IMR-90 (cell line): ENCODE measurements at places on chromosomes 1 and 21. TPM values are rescaled to one million over a fixed set of nuclear protein-coding genes. Genes with fewer than 3 reads are reported as not detected.

Gene SPATA21
- total RNA-seq = not detected in 2 replicates

Gene KRTAP19-1
- total RNA-seq = not detected in 2 replicates

Gene TRIM58
- total RNA-seq = 0.54 and 1.1 TPM in 2 replicates

Gene S1PR1
- 12.5 and 12.9 TPM in 2 replicates for total RNA-seq

Gene IGSF3
- under 0.01 TPM in 2 replicates for total RNA-seq

Gene ARHGEF19
- total RNA-seq = 3.3 and 4.5 TPM in 2 replicates

Gene NID1
- 21.9 and 23.9 TPM in 2 replicates for total RNA-seq

Gene CA14
- not detected in 2 replicates for total RNA-seq

Gene TNFSF4
- total RNA-seq = 19.7 and 23.6 TPM in 2 replicates

Gene CLCA1
- not detected in 2 replicates for total RNA-seq

GRCh38 chr1:242639104-242639503, 114.6 kb upstream of the PLD5 start:
- DNase-seq = no peak

DNA sequence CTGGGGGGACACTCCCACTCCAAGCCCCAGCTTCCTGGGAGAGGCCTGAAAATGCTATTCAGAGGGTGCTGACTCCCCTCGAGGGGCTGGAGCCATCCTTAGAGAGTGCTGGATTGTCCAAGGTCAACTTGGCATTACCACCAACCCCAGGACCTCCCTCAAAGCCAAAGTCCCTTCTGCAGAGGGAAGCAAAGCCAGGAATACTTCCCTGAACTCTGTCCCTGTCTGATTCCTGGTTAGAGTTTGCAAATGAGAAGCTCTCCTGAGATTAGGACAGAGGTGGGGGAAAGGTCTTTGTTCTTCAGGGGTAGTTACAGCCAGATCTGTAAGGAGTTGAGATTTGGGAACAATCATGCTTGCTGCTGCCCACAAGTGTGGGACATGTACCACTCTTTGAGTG, 45.3 kb downstream of the TLR5 start:
- DNase-seq = no peak

- no peak for DNase-seq
These were observed 34.7 kb downstream of the PTPRU start for GRCh38 chr1:29270929-29271521.

- DNase-seq = peak; percentile 91
These were observed at the start of gene CTPS1 for GRCh38 chr1:40979241-40980067. CTPS1 (plus strand) TSS chr1:40979696; CDS start chr1:40983291, 3,595 bp downstream.

DNA sequence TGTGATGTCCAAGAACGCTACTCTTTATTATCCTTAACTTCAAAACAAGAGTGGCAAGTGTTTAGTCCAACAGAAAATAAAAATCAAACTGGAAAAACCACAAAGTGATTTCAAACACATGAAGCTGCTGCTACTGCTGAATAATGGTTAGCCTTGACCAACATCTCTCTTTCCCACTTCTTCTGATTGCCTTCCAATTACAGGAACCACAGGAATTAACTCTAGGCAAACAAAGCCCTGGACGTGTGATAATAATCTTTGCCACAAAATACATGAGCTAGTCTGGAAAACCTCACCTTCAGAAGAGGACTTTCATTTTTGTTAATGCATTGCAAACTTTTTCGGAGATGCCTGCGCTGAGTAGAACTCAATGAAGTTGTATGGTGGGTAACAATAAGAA, 48.6 kb upstream of the COL11A1 start:
- DNase-seq = no peak

DNA sequence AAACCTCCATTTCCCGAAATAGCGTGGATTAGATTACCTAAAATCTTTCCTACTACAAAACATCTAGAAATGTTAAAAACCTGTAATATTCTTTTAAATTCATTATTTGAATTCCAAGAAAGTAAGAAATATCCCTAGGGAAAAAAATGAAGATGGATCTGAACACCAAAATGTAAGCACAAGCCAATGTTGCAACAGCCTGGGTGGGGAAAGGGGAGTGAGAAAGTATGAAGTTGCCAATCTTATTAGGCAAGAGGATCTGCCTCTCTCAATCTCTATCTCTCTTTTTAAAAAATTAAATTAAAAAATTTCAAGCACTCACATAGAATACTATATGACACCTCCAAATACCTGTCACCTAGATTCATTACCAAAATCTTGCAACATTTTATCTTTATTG, 74.9 kb upstream of the IRF2BP2 start:
- no peak for DNase-seq

GRCh38 chr1:61341426-61341825, 259.1 kb downstream of the NFIA start:
- no peak for DNase-seq

- DNase-seq = no peak
These were observed 7.1 kb upstream of the CD101 start for GRCh38 chr1:116994411-116994810.

GRCh38 chr21:43588957-43589356, 70.3 kb downstream of the HSF2BP start:
- no peak for DNase-seq

- peak; percentile 45 for DNase-seq
These were observed 71.9 kb downstream of the CEP350 start for GRCh38 chr1:180026556-180026955.

DNA sequence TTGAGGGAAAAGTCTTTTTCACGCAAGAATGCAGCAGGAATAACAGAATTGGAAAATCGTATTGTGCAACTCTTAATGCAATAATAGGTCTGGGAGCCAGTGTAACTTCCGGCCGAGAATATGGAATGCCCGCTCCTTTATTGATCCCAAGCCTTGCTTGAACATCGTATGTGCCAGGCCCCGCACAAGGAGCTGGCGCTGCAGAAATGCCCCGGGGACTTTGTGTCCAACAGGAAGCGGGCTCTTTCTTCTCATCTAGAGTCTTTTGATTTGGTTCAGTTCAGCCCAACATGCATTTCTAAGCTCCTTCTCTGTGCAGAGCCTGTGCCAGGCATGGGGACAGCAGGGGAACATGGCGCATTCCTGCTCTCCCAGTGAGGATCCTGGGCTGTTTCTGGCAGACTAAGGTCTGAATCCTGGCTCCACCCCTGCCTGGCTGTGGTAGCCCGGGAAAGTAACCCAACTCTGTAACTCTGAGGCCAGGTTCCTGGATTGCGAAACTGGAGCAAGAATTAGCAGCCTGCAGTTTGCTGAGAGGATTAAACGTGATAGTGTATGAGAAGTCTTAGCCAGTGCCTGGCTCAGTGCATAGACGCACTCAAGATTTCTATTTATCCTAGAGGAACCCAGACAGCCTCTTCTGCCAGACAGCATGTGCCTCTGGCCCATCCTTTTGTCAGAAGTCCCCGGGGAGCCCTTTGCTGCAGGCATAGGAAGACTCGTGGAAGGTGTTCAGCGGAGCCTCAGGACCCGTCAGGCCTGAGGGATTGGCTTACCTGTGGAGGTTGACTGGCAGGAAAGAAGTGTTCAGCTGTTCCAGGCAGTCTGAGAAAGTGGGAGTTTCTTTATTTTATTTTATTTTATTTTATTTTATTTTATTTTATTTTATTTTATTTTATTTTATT, 987 bp upstream of the CDCP2 start:
- peak; percentile 65 for DNase-seq

GRCh38 chr1:16175610-16176553, 20.0 kb upstream of the EPHA2 start:
- peak; percentile 91 for DNase-seq

DNA sequence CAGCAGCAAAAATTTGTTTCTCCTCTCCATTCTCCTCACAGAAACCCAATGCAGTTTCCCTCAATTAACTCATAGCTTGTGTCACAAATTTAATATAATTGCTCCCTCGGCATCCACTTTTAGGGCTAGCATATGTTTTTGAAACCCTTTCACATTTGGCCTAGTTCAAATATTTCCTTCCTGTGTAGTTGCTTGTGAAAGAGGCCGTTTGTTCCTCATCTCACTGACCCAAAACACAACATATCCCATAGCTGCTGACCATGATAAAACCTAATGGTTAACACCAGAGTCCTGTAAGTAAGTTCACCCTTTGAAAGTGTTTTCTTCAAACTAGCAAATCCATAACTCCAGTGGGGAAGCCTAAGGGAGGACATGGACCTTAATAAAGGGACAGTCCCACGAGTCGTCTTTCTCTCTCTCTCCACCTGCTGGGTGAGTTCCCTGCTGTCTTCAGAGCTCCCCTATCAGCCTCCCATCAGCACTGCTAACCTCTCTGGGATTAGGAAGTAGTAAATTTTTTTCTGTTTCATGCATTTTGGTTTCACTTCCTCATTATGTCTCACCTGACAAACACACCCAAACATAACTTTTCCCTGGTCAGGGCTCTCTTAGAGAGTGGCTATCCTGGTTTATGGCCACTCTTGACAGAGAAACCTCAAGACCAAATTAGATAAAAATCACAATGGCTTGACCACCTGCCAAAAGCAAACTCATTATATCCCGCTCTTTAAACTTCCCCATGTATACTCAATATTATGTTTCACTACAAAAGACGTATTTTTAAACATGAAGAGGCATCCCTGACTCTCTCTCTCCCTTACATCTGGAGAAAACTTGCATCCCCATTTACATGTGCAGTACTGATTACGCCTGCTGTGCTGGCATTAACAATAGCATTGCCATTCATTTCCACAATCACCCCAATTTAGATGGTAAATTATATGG, 177.7 kb upstream of the HP1BP3 start:
- DNase-seq = no peak

DNA sequence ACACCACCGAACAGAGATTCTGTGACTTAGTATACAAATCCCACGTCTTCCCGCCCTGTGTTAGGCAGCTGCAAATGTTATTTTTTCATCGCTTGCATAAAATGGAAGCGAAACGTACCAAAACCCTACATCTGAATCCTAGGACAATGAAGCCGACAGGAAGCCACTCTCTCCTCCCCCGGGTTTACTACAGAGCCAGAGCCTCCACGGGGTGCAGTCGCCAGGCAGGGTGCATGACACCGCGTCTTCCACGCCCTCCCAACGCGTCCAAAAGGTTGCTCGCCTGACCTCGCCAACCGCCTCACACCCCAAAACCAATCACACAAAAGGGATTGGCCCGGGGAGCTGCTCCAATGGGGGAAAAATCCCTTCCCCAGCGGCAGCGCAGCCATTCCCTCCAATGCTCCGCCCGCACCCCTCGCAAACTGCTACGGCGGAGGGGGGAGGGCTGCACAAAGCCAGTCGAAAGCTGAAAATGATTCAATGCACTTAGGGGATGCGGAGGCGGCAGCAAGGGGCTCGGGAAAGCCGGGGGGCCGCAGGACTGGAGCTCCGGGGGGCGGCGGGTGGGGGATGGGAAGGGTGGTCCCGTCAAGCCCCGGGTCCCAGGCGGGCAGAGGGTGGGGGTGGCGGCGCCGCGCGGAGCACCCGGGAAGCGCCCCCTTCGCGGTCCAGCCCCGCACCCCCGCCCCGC, 701 bp downstream of the CEP170 start:
- peak; percentile 48 for DNase-seq

DNA sequence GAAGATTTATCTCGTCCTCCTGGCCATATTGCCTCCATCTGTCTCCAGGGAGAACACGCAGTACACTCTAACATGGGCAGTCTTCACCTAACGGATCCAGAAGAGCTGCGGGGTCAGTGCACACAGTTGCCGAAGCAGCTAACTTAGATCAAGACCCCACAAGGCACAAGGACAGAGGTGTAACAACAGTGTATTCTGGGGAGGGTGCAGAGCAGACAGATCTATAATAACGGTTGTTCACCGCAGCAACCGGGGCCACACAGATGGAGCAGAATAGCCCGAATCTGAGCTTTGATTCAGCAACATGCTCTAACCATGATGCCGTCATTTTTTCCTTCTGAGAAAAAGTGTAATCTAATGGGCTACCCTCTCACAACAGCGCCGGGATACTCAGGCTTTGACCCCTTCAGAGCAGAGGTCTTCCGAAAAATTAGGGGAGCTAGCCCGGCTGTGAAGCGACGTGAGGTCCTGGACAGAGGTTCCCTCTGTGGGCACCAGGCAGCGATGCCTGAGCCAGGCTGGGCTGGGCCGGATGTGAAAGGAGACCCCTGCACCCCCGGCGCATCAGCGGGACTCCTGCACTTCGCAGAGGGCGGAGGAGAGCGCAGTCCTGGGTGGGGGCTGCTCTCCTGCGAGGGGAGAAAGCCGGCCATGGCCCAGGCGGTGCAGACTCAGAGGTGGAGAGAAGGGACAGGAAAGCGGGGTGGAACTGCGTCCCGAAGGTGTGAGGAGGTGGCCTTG, 57.5 kb downstream of the BCL9 start:
- peak; percentile 15 for DNase-seq
